ENCODE measurements at places on chromosomes 7 and 10.

GRCh38 chr10:49562893-49563292, 24.0 kb upstream of the ERCC6 start:
- DNase-seq, result no peak

DNA sequence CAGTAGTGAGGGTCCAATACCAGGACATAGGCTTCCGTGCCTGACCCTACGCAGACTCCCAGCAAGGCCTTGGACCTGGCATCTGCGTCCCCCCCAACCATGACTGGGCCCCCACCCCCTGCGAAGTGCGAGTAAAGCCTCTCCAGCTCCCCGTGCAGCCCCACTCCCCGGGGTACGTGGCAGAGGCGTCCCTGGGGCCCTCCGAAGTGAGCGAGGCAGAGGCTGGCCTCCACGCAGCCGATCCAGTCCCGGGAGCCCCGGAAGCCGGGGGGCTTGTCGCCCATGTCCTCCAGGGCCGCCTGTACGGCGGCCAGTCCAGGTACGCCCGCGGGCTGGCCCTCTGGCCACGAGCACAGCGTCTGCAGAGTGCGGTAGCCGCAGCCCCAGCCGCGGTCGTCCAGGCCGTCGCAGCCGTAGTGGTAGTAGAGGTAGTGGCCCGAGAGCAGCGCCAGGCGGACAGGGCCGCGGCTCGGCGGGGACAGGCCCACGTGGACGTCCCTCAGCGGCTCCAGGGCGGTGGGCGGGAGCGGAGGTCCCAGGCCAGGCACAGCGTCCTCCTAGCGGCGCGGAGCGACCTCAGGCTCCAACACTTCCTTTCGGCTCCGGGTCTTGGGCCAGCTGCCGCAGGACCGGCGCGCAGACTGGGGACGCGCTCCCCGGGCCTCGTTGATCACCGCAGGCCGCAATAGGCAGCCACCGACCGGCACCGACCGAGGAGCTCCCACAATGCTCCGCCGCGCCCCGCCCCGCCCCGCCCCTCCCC, at the start of gene UFSP1:
Gene UFSP1, minus strand, starts transcription at position 728 of the 763 bp plus-strand sequence. Its CDS starts 444 bp downstream, at position 284.
- peak; percentile 65 for DNase-seq

DNA sequence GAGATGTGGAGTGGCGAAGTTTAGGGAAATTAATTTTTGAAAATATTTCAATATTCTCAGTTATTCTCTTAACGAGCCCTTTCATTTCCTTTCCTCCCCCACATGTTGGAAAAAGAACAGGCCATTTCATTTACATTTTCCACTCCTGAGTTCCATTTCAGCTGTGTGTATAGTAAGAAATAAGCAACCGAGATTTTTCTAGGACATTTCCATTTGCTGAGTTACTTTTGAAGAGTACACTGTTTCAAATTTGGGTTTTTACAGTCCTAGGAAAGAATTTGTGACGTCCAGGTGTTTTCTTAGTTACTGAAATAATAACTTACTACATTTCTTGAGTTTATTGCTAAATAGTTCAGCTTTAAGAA, 1.2 kb downstream of the SEPTIN7 start:
- no peak for DNase-seq

DNA sequence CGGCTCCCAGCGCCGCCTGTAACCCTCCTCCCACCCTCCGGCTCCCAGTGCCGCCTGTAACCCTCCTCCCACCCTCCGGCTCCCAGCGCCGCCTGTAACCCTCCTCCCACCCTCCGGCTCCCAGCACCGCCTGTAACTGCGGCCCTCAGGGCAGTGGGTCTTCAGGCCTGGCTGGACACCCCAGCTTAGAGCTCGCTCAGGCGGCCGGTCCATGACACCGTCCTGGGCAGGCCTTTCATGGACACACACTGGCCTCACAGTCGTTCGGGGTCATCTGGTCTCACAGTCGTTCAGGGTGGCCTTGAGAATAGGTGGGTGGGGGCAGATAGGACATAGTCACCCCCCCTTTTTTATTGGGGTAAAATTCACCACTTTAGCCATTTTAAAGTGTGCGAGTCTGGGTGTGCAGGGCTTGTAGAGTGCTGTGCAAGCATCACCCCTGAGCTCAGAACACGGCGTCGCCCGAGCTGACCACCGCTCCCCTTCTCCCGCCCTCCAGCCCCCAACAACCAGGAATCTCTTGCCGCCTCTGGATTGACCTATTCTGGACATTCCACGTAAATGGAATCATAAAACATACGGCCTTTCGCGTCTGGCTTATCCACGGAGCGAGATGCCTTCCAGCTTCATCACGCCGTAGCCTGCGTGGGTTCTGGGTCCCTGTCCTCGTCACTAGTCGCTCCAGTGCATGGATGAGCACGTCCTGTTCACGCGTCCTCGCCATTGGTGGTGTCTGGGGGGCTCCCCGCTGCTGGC, 41.1 kb upstream of the CFAP46 start:
- DNase-seq, result no peak

- DNase-seq, result no peak
Measured at GRCh38 chr7:116229366-116229765, 19.0 kb downstream of the TES start.

DNA sequence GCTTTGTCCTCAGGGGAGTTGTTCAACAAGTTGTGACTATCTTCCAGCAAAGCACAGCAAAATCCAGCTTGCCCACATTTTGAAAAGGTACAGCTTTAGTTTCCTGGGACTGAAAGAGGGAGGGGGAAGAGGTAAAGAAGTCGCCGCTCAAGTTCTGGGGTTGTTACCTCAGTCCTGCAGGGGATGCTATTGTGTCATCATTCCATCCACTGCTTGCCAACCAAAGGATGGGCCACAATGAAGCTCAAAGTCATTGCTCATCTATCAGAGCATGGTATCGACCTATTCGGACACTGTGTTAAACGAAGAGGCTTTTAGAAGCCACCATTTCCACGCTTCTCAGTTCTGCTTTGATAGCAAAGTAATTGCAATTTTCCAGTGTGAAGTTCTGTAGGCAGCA, 34.3 kb downstream of the NPY start:
- no peak for DNase-seq

- no peak for DNase-seq
Measured at GRCh38 chr7:4665661-4666060, 16.4 kb upstream of the FOXK1 start.

- DNase-seq, result no peak
Measured at GRCh38 chr7:47664650-47665195, 82.8 kb upstream of the TNS3 start.

DNA sequence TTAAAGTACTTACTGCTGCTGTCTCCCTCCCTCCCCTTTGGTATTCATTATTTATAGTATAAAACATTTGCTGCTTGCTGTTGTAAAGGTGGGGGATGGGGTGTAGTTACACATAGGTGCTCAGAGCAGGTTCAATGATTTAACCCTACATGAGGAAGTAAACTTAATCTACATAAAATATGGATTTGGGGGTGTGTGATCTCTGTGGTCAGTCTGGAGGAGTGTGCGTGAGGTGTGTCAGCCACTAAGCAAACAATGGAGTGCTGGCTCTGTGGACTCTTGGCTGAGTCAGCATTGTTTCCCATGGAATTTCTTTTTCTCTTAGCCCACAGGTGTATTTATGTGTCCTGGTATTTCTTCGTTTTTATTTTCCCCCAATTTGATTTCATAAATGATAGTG, 133.9 kb downstream of the AUTS2 start:
- DNase-seq, result no peak

- no peak for DNase-seq
Measured at GRCh38 chr10:101301111-101301731, 52.7 kb upstream of the BTRC start.
